Mesothelial cell of epicardium (in vitro differentiated cells): ENCODE measurements at places on chromosomes 13 and 19. TPM values are rescaled to one million over a fixed set of nuclear protein-coding genes. Genes with fewer than 3 reads are reported as not detected.

LSM7 gene
- 141 to 149 TPM (median 142 TPM) in 3 replicates for total RNA-seq

NTF4 gene
- total RNA-seq: 48.5 to 50.8 TPM (median 49.6 TPM) in 3 replicates

DNA sequence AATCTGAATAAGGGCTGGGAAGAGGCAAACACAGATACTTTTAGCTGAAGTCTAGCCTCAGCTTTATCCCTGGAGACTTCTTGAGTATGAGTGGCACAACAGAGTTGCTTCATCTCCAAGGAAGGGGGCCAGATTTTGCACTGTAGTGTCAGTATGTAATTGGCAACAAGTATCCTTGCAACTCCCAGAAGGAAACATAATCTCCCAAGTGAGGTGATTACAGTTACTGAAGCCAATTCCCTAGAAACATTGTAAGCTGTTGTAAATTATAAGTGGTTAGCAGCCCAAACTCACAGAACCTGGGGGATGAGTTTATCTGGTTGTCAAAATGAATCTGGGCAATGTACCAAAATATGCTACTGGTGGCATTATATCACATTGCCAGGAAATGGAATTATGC lies 2065.7 kb upstream of the PCDH20 start:
- no peaks in the 10 kb centered on the region for H3K27me3 ChIP-seq
- no peak overlapping the region for H3K27ac ChIP-seq
- DNase-seq: no peak
- no peaks in the 10 kb centered on the region for H3K36me3 ChIP-seq
- peaks cover 4% of the 10 kb centered on the region for H3K4me1 ChIP-seq
- no peak overlapping the region for H3K4me3 ChIP-seq

EPSTI1 gene
- 37.3 to 44.0 TPM (median 42.7 TPM) in 3 replicates for total RNA-seq

GRCh38 chr13:100767192-100767591 lies 92.6 kb upstream of the TMTC4 start:
- H3K27ac ChIP-seq: no peak overlapping the region
- no peak for DNase-seq
- H3K4me1 ChIP-seq: peaks cover 7% of the 10 kb centered on the region
- peaks cover 2% of the 10 kb centered on the region for H3K36me3 ChIP-seq
- H3K4me3 ChIP-seq: no peak overlapping the region
